Activated CD8-positive, alpha-beta memory T cell treated with anti-CD3 and anti-CD28 coated beads for 1 hour (primary cell): ENCODE measurements at places on chromosomes 3 and 15.
A peak's percentile ranks its signal among the peaks of the same experiment; 100 is the strongest.

GRCh38 chr15:80216141-80216540, 35.9 kb downstream of the CTXND1 start:
- no peak for DNase-seq

- no peak for DNase-seq
Observed at GRCh38 chr3:195256639-195257453, 14.1 kb downstream of the XXYLT1 start.

DNA sequence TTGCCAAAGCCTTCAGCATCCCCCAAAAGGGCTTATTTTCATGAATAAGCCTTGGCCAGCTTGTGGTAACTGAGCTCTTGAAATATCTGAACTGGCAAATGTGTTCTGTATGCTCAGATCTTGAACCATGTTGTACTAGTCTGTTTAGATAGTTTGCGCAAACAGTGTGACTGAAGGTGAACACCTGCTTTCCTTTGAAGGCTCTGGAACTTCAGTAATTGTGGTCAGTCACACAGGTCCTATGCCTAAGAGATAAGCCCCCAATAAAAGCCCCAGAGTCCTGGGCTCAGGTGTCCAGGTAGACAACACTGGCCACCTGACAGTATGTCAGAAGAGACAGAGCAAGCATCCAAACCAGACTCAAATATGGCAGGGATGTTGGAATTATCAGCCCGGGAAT, 5.4 kb downstream of the TUBGCP5 start:
- DNase-seq: no peak

DNA sequence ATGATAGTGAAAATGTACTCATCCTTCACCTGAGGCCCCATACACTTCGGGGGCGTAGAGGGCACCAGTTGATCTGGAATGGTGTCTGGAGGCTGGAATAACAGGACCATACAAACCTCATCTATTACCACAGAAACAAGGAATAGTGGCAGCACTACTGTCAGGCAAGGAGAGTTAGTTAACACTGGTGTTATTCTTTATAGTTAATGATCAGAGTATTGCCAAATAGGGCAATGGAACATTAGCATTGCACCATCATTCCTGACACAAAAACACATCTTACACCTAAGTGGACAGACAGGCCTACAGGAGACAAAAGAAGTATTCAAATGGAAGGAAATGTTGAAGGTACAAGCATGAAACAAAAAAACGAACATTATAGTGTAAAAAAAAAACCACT, 137.0 kb upstream of the UBP1 start:
- no peak for DNase-seq

DNA sequence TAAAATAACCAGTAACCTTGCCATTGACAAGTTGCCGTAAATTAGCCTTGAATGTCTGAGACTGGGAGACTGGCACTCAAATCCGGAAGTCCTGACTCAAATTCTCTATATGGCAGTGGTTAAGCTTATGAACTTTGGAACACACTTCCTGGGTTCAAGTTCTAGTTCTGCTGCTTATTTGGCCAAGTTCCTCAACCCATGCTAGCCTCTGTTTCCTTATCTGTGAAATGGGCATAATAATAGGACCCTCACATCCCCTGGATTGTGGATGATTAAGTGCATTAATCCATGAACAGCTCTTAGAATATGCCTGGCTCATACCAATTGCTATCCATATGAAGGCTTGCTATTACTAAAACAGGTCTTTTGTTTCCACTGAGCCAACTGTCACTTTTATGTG, 311.5 kb downstream of the EDEM1 start:
- no peak for DNase-seq

- DNase-seq: no peak
Observed at GRCh38 chr3:62727981-62728380, 147.2 kb downstream of the CADPS start.

GRCh38 chr3:63192248-63192647, 85.9 kb upstream of the SYNPR start:
- no peak for DNase-seq

DNA sequence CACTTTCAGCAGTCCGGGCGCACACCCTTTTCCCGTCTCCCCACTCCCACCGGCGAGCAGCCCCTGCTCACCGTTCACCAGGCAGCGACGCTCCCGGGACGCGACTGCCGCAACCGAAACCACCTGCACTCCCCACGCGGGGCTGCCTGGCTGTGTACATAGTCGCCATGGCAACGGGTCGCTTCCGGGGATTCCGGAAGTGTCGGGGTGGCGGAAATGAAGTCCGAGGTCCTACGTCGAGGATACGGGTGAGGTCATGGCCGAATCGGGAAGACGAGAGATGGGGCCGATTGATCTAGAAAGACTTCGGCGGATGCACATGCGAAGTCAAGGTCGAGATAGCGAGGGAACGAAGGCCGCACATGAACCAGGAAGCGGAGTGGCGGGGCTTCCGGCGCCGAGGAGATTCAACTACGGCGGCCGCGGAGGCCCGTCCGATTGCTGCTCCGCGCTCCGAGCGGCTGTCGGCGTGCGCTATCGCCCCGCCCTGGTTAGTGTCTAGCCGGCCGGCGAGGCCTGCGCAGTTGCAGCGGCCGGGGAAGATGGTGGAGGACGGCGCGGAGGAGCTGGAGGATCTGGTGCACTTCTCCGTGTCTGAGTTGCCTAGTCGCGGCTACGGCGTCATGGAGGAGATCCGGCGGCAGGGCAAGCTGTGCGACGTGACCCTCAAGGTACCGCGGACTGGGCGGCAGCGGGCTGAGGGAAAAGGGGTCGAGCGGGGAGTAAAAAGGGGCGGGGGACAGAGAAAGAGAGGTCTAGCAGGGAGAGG, at the start of the genes KIF9 and KLHL18:
Gene KIF9, minus strand, starts transcription at position 376 of the 769 bp plus-strand sequence. CDS start 5,425 bp downstream, outside the sequence.
Gene KLHL18, plus strand, starts transcription at position 521 of the 769 bp plus-strand sequence. Its CDS starts 22 bp downstream, at position 543.
- DNase-seq: peak; percentile 93
